ENCODE measurements at places on chromosomes 12 and 14. TPM values are rescaled to one million over a fixed set of nuclear protein-coding genes. Genes with fewer than 3 reads are reported as not detected.

DNA sequence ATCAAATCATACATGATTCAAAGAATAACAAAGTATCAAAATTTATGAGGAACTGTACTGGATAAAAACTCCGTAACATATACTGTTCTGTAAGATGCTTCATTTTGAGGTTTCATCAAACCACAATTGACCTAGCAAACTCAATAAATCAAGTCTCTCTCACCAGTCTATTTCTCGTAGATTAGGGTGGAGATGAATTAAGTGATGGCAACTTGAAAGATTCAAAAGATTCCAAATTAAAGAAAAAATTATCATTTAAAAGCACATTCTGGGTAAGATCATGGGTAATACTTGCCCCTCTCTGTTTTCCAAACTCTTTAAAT, 74.4 kb downstream of the PAPLN start:
- peaks cover 20% of the 10 kb centered on the region for H3K4me1 ChIP-seq
- peaks cover 3% of the 10 kb centered on the region for H3K36me3 ChIP-seq
- H3K4me3 ChIP-seq, result no peak overlapping the region
- DNase-seq, result no peak
- no peaks in the 10 kb centered on the region for H3K27me3 ChIP-seq
- H3K27ac ChIP-seq, result peak overlapping the region; percentile 85

GRCh38 chr12:54299515-54300224, 1.1 kb downstream of the NFE2 start:
- H3K36me3 ChIP-seq, result no peaks in the 10 kb centered on the region
- peaks cover 16% of the 10 kb centered on the region for H3K4me1 ChIP-seq
- DNase-seq, result no peak
- H3K27ac ChIP-seq, result no peak overlapping the region
- no peak overlapping the region for H3K4me3 ChIP-seq

Gene MRPL42
- 42.0 TPM for total RNA-seq

DNA sequence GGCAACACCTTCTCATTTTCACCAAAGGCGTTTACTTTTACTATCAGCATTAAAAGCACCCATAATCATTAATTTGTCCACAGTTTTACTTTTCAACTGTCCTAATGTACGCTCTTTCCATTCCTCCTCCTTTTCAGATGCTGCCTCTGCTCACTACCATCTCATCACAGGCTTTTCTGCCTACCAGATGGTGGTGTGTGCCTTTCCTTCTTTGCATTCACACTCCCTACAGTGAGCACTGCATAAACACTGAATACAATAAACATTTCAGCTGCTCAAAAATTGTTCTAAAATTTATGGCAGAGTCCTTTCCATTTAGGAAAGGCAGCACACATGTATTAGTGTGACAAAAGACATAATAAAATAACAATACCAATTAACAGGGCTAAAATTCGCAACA, 435.7 kb downstream of the GXYLT1 start:
- H3K4me3 ChIP-seq, result no peak overlapping the region
- H3K27ac ChIP-seq, result no peak overlapping the region
- H3K36me3 ChIP-seq, result no peaks in the 10 kb centered on the region
- no peaks in the 10 kb centered on the region for H3K27me3 ChIP-seq
- DNase-seq, result no peak
- H3K4me1 ChIP-seq, result peaks cover 10% of the 10 kb centered on the region

DNA sequence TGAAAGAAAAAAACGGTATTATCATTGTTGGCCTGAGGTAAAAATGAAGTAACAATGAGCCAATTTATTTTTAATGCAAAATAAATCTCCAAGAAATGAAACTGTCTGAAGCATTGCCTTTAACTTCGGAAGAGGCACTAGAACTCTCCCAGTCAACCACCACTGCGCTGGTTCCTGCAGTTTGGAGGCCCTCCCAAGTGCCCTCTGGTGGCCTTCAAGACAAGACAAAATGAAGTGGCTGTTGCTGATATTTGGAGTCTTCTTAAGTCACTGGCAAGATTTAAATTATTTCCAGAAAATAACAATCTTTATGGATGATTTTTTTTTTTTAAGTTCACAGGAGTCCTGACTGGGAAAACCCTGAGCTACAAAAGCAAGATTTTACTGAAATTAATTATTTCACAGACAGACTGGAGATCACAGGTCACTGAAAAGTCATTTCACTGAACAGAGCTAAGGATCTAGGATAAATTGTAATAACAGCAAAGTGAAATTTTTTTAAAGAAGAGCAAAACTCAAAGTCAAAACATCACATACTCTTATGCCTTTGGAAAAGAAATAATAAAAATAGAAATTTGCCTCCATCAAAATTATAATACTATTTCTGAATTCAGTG, 58.2 kb downstream of the DICER1 start:
- DNase-seq, result no peak
- H3K36me3 ChIP-seq, result peaks cover 36% of the 10 kb centered on the region
- H3K4me1 ChIP-seq, result peaks cover 44% of the 10 kb centered on the region
- H3K4me3 ChIP-seq, result no peak overlapping the region

DNA sequence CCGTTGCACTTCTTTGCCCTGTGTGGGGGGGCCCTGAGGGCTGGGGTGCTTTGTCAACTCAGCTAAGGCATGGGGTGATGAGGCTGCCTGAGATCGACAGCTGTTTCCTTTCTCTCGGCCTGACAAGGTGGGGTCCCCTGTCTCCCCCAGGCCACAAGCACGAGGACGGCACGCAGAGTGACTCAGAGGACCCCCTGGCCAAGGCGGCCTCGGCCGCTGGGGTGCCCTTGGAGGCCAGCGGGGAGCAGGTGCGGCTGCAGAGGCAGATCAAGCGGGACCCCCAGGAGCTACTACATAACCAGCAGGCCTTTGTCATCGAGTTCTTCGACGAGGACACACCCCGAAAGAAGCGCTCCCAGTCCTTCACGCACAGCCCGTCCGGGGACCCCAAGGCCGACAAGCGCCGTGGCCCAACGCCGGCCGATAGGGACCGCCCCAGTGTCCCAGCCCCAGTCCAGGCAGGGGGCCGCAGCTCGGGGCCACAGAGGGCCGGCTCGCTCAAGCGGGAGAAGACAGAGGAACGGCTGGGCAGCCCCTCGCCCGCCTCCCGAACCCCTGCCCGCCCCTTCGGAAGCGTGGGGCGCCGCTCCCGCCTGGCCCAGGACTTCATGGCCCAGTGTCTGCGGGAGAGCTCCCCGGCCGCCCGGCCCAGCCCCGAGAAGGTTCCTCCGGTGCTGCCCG, 18.8 kb downstream of the CEP170B start:
- DNase-seq, result peak; percentile 94
- no peaks in the 10 kb centered on the region for H3K4me1 ChIP-seq
- peaks cover 9% of the 10 kb centered on the region for H3K36me3 ChIP-seq
- no peak overlapping the region for H3K27ac ChIP-seq
- no peak overlapping the region for H3K4me3 ChIP-seq

DNA sequence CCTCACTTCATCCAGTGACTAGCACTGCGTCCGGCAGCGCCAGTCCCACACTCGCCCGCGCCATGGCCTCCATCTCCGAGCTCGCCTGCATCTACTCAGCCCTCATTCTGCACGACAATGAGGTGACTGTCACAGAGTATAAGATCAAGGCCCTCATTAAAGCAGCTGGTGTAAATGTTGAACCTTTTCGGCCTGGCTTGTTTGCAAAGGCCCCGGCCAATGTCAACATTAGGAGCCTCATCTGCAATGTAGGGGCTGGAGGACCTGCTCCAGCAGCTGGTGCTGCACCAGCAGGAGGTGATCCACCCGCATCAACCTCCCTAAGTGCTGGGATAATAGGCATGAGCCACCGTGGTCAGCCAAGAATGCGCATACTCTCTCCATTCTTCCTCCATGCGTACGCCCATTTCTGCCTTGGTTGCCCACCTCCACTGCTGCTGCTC, 59.9 kb downstream of the IRF2BPL start:
- no peaks in the 10 kb centered on the region for H3K4me1 ChIP-seq
- H3K4me3 ChIP-seq, result no peak overlapping the region
- DNase-seq, result no peak
- H3K36me3 ChIP-seq, result no peaks in the 10 kb centered on the region
- H3K27ac ChIP-seq, result no peak overlapping the region

All from chondrocyte (in vitro differentiated cells).